ENCODE measurements at places on chromosomes 12 and 14.

DNA sequence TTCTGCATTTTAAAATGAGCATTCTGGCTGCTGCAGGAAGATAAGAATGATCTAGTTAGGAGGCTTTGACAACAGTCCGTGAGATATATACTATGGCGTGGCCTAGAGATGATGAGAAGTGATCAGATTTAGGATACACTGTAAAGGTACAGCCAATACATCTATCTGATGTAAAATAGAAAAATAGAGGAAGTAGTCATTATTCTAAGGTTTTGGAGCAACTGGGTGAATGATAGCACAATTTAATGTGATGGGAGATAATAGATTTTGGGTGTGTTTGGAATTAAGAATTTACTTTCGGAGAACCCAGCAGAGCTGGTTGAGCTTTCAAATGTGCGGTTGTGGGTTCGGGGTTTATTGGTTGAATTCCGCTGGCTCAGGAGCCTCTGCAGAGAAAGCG is at the start of gene ANP32D:
ANP32D (plus strand) TSS at position 301 of the 400 bp plus-strand sequence. CDS start 106 bp downstream, outside the sequence.
- no peak for DNase-seq

GRCh38 chr12:693934-694533 is 30.8 kb upstream of the NINJ2 start:
- DNase-seq, result no peak

DNA sequence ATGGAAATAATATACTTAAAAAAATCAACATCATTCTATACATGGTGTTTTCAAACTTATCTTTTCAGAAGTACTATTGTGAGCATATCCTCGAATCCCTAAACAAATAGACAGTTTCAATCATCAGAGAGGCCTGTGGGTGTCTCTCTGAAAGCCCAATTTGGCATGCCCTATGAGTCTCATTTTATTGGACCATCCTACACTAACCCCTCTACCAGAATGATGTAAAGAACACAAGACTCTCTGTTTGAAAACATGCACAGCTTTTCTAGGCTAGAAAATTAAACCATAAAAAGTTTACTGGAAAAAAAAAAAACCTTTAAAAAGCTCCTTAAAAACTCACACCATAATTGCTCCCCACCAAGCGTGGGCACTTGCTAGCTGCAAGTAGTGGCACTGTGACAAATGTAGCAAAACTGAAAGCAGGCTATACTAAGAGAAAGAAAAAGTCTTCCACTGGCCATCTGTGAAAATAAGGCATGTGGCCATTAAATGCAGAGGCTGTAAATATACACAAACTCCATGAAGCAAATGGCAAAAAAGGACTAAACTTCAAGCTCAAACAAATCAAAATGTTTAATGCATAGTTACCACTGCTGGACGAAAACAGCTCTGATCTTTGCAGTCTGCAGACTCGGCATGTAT is 394.2 kb downstream of the SOX5 start:
- no peak for DNase-seq

DNA sequence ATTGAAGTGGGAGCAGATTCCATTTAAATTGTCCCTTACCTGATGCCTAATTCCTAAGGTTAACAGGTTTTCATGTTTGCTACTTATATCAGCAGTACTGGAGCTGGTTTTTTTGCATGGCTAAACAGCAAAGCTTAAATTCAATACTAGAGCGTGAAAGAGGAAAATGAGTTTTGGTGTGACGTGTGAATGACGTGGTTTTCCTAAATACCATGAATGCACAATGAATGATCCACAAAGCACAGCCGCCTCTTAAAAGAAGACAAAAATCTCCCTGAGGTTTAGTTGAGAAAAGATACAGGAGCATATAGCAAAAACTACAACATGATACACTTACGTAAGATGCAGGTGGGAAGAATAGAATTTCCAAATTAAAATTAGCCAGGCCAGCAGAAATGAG is 731.1 kb downstream of the DIO2 start:
- DNase-seq, result no peak

- no peak for DNase-seq
These were observed 162.4 kb downstream of the CAND1 start for GRCh38 chr12:67431411-67432020.

GRCh38 chr14:87067591-87067990 is 925.4 kb downstream of the GALC start:
- DNase-seq, result no peak

GRCh38 chr12:114168061-114168460 is 201.9 kb upstream of the RBM19 start:
- DNase-seq, result no peak

- DNase-seq, result no peak
These were observed 43.5 kb downstream of the GTF2A1 start for GRCh38 chr14:81177225-81177624.

Data from stimulated activated CD8-positive, alpha-beta memory T cell treated with anti-CD3 and anti-CD28 coated beads, Interleukin-7, amount 100 ng/mL, for 1 hour (primary cell).